ENCODE measurements at places on chromosomes 2 and 18.

DNA sequence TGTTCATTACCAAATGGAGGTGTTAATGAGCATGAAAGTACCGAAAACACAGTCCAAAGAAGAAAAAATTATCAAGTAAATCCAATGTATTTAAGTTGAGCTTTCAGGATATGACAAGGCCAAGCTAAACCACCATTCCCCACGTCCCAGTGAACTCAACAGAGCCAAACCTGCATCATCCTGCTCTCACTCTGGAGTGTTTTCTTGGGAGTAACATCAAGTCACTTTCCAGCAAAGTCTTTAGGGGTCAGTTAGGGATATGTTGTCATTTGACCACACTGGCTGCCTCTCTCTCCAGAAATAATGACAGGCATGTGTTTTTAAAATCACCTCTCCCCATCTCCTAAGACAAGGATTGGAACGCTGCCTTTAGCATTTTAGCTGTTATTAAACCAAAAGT, 140.5 kb downstream of the SRBD1 start:
- DNase-seq: no peak

- DNase-seq: no peak
These were observed 372.9 kb downstream of the ARL6IP6 start for GRCh38 chr2:153091344-153091743.

DNA sequence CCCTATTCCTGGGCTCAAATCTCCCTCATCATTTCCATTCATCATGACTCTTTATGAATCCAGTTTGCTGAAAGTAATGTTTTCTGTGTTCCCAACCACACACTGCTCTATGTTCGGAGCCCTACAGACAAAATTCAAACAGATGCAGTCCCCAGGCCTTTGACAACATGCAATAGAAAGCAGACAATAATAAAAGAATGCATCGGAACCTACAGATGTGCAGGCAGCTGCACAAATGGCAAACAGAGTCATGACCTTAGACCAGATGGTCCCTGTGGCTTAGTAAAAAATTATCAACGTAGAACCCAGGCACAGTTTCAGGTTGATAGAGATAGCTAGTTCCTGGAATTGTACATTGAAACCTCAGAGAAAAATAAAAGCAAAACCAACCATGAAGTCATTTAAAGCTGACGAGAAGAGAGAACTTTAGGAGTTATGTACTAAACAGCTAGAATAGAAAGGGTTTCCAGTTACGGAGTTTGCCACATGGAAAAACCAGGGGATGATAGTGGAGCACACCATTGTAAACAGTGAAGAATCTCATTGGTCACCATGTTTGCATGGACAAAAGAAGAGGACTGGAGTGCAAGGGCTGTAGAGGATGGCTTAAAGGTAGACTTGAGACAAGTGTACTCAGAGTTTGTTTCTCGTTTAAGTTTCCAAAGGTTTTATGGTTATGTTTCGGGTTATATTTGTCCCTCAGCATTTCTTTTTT, 23.2 kb upstream of the ACVR1 start:
- no peak for DNase-seq

DNA sequence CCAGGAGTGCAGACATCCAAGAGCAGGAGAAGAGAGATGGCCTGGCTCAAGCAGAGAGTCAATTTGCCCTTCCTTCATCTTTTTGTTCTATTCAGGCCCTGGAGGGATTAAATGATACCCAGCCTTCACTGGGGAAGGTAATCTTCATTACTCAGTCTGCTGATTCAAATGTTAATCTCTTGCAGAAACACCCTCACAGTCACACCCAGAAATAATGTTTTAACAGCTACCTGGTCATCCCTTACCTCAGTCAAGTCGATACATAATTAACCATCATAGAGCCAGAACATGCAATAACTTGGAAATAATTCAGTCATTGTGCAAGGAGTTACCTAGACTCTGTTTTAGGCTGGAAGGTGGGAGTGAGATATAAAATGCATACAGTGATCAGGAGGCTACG, 163.7 kb upstream of the TNP1 start:
- no peak for DNase-seq

DNA sequence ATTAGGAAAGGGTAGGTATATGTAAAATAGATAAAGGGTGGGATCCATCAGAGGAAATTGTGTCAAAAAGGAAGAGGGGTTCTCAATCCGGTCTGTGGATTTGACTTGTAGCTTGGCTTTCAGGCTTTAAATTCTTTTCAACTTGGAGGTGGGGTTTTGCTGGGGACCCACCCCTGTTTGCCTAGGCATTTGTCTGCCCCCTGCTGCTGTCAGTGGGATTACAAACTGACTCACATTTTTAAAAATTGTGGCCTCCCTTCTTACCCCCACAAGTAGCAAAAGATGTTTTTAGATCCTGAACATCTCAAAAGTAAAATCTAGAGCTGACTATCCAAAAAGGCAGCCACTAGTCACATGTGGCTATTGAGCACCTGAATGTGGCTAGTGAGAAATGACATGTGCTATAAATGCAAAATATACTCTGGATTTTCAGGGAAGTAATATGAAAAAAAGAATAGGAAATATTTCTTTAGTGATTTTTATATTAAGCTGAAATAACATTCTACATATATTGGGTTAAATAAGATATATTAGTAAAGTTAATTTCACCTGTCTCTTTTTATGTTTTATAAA, 178.9 kb downstream of the GFPT1 start:
- no peak for DNase-seq

GRCh38 chr2:241645056-241645914, 7.8 kb downstream of the ATG4B start:
- no peak for DNase-seq

- no peak for DNase-seq
These were observed 139.1 kb downstream of the DNAH7 start for GRCh38 chr2:195929531-195929930.

- DNase-seq: no peak
These were observed 19.3 kb upstream of the SPP2 start for GRCh38 chr2:234031207-234031606.

DNA sequence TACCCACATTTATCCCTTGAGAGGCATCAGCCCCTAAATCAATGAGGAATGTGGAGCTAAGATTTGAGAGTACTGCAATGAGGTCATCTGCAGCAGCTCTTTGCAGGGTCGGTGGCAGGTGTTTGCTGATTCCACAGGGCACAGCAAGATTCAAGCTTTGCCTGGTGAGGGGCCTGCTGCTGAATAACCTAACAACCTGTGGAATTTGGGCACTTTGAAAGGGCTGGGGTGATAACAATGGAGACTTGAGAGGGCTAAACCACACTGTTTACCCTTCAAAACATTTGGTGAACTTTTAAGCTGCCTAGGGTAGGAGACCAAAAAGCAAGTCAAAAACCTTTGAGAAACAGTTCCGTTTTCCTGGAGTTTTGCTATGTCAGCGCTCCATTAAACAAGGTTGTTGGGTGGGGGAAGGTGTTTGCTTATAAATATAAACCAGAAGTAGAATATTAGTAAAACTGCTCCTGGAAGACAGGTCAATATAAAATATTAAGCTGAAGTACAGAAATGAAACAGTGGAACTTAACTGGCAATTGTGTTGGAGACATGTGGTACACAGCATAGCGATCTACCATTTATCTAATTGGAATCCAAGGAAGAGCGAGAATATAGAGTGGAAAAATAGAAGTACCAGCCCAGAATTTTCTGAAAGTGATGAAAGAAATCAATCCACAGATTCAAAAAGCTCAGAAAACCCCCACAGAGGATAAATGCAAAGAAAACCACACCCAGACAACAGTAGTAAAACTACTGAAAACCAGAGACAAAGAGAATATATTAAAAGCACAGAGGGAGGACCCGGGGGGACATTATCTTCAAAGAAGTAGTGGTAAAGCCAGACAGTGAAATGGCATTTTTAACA, 15.7 kb downstream of the COPS8 start:
- no peak for DNase-seq

- no peak for DNase-seq
These were observed 254.9 kb upstream of the HS6ST1 start for GRCh38 chr2:128573531-128573930.

GRCh38 chr2:85787981-85788340, 34.2 kb downstream of the ATOH8 start:
- DNase-seq: no peak

DNA sequence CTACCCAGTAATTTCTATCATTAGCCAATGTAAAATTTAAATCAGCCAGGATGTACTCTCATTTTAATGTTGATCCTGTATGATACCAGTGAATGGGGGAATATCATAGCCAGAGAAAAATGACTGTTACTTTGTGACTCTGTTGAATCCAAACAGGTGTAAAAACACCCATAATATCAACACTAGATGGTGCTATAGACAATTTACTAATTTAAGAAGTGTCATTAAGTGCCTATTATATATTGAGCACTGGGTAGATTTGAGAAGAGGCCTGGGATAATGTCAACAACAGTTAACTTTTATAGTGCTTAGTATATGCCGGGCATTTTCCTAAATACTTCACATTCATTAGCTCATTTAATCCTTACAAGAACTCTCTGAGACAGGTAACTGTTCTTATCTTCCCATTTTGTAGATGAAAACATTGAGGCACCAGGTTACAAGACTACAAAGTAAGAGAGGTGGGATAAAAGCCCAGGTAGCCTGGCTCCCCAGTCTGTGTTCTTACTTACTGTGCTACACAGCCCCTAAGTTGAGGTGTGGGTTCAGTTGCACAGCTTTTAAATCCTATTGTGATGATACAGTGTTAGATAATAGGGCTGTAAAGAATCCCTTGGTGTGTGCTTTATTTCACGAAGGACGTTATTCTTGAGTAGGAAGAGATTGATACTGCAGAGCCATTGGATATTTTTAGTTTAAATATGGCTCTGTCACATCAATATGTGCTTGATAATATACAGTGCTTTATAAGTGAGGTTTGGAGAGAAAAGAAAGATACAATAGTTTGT, 325.5 kb downstream of the AGPS start:
- no peak for DNase-seq

GRCh38 chr2:231395188-231396057, at the start of gene B3GNT7:
Gene B3GNT7 (plus strand): TSS chr2:231395710. CDS start chr2:231395804, 94 bp downstream.
- DNase-seq: no peak

GRCh38 chr2:200703127-200703925, 108.4 kb upstream of the BZW1 start:
- DNase-seq: no peak

DNA sequence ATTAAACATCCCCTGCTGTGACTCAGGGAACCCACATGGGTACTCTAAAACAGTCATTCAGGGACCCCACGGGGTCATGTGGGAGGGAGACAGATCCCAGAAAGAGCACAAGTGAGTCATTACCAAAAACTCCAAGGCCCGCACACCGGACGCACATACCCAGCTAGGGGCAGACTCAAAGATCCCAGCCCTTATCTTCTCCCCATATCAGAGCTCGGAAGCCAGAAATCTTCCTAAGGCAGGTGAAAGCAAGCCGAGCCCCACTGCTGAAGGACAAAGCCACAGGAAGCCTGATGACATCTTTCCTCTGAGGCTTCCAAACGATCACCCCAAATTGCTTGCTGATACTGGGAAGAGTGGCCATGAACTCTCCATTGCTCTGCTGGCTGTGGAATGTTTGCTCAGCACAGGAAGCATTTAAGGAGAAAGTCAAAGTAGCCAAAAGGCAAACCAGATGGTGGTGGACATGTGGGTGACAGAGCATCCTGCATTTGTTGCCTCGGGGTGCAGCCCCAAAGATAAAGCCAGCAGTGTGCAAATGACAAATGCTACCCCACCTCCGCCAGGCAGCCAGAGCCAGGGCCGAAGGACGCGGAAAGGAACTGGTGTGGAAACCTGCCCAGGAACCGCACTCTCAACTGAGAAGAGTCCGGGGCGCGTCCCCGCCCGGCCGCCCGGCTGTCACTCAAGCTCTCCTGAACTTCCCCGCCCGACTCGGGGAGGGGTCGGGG, 784 bp downstream of the ACTR1B start:
- DNase-seq: peak; percentile 52

GRCh38 chr18:77166523-77166922, 33.9 kb upstream of the MBP start:
- DNase-seq: no peak

DNA sequence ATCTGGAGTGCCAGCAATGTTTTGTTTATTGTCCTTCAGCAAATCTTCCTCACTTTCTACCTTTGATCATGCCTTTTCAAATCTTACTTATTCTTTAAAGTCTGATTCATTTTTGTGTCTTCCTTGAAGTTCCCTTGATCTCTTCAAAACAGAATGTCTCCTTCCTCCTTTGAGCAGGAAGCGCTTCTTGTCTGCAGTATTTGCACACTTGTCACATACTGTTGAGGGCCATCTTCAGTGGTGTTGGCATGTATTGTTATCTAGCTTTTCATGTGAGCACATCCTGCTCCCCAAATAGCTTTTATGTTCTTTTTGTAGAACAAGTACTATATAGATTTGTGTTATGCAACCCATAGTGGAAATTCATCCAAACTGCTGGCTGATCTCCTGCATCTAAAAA, 5.9 kb upstream of the CERS6 start:
- DNase-seq: no peak

DNA sequence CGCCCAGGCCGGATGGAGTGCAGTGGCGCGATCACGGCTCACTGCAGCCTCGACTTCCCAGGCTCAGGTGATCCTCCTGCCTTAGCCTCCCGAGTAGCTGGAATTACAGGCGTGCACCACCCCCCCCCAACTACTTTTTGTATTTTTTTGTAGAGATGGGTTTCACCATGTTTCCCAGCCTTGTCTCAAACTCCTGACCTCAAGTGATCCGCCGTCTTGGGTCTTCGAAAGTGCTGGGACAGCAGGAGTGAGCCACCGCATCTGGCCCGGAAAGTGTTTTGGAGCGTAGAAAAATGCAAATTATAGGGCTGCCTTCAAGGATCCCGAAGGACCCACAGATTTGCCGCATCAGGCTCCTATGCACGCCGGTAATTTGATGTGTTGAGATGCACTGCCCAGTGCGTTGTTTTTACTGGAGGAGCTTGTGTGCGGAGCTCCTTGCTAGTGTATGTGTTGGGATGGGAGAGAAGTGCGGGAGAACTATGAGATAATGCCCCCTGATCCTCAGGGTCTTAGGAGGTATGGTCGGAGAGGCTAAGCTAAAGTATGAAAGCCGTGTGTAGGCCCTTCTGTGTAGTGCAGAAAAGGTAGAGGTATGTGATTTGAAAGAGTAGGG, 1.2 kb upstream of the CLASP1 start:
- DNase-seq: no peak

DNA sequence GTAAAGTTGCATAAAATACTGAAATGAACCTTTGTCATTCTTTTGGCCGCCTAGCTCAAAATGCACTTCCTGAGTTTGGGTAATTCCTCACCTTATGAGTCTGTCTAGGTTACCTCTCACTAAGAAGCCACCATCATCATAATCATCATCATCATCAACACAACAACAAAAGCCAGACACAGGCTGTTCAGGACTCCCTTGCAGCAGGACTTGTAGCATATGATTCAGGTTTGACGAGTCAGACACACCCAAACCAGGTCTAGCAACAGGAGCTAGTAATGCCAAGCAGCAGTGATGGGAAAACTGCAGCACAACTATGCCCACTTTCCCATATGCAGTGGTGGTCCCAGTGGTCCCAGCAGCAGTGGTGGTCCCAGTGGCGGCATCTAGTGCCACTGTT, 2.8 kb upstream of the SGO2 start:
- no peak for DNase-seq

DNA sequence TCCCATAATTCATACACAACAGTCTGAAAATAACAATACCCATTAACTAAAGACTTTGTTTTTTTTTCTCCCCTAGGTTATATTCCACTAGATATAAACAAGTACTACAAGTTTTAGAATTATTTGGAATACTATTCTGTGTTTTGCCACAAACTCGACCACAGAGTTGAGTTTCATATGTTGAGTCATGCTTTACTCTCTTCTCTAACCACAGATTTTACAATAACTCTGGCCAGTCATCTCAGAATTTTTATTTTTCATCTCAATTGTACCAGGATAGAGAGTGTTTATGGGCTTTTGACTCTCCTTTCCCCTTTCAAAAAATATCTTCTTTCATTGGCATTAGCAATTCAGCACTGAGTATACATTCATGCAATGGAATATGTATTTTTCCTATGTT, 348.7 kb upstream of the GALNT5 start:
- no peak for DNase-seq

GRCh38 chr2:237697586-237698357, 70.4 kb downstream of the LRRFIP1 start:
- DNase-seq: no peak

Data from dorsolateral prefrontal cortex (tissue), 122 donors.